ENCODE measurements at places on chromosomes 7 and 10.

DNA sequence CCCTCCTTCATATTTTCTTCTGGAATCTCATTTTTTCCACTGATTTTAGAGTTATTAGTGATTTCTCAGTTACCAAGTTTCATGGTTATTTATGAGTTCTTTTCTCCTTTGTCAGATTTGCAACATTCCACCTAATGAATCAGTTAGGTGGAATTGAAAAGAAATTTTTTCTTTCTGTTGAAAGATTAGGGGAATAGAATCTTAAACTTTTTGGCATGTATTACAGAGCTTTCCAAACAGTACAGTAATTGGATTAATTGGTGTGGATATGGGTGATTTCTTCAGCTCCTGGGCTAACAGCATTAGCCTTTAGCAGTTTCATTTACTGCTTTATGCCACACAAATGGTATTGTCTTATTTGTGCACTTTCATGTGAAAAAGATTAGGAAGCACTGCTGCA, 17.0 kb downstream of the STAM start:
- DNase-seq = no peak

DNA sequence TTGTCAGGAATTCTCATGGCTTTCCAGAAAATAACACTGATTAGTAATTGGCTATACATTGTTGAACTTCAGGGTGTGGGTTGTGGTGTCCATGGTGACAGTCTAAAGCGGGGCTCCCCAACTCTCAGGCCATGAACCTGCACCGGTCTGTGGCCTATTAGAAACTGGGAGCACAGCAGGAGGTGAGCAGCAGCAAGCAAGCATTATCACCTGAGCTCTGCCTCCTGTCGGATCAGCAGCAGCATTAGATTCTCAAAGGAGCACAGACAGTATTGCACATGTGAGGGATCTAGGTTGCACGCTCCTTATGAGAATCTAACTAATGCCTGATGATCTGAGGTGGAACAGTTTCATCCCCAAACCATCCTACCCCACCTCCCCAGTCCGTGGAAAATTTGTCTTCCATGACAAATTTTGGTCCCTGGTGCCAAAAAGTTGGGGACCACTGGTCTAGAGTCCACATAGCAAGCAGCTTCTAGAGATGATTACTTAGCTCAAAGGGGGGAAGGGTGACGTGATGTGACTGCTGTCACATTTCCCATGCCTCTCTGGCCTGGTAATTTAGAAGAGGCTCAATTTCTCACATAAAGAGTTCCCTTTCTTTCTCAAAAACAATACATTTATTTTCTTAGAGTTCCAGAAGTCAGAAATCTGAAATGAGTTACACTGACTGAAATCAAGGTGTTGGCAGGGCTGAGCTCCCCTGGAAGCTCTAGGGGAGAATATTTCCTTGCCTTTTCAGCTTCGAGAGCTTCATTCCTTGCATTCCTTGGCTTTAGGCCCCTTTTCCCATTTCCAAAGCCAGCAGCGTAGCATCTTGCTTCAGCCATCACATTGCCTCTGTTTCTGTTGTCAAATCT, 17.6 kb upstream of the FAM221A start:
- DNase-seq = no peak

GRCh38 chr7:16603633-16604032, 41.9 kb downstream of the ANKMY2 start:
- no peak for DNase-seq

DNA sequence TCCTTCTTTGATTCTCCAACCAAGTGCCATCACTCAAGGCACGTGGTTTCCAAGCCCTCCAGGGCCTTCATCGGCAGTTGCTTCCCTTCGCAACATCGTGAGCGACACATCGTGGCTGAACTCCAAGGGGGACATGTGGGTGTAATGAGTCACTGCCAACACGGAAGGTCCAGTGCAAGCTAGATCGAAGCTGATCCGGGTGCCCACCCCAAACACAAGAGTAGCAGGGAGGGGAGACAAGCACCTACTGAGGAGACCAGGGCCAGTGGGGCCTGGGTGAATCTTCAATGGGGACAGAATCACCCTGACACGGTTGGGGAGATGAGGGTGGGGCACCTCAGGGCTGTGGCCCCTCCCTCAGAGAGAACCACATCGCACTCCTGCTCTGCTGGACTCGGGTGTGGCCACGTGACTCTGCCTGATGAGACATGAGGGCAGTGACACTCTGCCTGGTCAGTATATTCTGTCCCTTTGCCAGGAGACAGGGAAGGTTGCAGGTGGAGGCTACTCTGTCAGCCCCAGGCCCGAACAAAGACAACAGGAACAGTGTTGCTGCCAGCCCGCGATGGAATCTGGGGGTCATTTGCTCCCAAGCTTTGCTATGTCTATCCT, 36.8 kb upstream of the HSPA12A start:
- DNase-seq = no peak

DNA sequence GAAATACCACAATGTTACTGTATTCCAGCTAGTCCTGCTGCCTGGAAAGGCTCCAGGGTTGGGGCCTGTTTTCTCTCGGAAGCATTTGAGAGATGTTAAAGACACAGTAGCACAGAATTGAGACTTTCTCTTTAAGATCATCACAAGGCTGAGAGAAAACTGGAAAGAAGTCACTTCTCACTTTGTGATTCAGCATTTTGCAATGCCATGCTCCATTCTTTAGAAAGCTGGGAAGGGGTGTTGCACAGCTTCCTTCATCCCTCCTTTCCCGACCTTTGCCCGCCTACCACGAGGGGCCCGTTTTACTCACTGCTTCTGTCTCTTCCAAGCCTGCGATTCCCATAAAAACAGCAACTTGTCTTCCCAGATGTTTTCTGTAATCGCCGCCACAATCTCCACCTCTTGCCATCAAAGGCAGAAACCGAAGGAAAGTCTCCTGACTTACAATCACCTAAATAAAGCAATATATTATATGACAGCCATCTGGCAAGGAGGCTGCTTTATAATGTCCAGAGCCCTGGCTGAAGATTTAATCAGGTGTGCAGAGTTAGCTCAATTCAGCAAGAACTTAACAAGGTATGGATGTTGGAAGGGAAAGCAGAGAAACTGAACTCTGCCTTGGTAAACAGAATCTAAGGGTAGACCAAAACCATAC, 18.9 kb downstream of the NOD1 start:
- DNase-seq = no peak

- DNase-seq = no peak
Measured at GRCh38 chr10:13716081-13717071, 129.6 kb downstream of the PRPF18 start.

DNA sequence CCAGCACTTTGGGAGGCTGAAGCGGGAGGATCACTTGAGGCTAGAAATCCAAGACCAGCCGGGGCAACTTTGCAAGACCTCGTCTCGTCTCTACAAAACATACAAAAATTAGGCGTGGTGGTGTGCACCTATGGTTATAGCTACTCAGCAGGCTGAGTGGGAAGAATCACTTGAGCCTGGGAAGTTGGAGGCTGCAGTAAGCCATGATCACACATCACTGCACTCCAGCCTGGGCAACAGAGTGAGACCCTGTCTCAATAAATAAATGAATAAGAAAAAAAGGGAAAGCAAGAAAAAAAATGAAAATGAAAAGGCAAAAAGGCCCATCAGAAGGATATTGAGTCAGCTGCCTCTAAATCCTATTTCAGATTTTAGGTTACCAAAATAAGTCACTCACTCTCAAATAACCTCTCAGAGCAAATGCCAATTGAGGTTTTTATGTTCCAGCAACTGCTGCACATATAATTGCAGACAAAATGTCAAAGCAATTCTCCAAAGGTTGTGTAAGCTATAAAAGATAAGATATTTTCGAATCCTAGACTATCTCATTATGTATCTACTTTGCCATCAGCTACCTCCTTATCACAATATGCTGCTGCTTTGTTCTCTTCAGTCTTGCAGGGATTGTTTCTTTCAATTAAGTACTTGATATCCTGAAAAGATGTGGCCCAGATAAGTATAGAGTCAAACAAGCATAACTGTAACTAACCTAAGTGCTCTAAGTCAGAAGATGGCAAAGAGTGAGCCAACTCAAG, 4.7 kb downstream of the BAZ1B start:
- DNase-seq = peak; percentile 10

DNA sequence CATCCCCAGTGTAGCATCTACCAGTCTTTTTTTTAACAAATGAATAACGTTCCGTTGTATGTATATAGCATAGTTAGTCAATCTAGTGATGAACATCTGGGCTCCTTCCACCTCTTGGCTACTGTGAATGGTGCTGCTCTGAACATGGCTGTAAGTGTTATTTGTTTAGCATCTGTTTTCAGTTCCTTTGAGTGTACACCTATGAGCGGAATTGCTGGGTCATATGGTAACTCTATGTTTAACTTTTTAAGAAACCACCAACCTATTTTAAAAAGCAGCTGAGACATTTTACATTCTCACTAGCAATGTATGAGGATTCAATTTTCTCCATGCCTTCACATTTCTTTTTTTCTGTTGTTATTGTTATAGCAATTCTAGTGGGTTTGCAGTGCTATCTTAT, 178.2 kb downstream of the DNAJC1 start:
- no peak for DNase-seq

GRCh38 chr10:101007099-101007711, 7.6 kb downstream of the LZTS2 start:
- DNase-seq = no peak

DNA sequence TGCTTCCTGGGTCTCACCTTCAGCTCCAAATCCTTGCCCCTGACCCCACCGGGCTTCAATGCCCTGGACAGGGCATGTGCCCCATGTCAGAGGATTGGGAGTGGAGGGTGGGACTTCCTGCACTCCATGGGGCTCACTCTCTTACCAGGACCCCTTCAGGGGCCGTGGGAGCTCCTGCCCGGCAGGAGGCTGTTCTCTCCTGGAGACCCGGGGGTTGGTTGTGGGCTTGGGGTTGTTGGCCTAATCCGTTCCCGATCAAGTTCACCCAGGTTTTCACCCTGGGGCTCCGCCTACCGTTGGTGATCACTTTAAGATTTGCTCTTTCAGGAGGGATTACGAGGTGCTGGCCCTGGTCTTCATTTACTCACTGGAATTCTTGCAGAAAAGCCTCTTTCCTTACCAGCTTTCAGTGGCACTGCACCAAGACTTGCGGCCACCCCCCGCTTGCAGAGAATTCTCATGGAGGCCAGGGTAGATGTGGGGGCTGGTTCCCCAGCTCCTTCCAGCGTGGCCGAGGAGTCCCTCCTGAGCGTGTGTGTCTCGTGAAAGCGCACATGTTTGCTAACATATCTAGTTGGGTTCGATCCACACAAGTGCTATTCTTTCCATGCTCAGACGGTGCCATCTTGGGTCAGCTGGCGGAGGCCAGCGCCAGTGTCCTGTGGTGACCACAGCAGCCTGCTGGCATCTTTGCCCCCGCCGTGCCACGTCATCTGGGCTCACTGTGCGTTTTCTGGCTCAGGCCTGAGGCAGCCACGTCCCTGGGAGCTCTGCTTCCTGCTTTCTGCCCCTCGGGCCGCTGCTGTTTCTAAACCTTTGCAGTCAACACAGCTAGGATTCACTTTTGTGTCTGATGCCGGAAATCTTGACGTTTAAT, 15.6 kb downstream of the PWWP2B start:
- no peak for DNase-seq

GRCh38 chr10:77827366-77827765, 99.2 kb downstream of the DLG5 start:
- DNase-seq = no peak

GRCh38 chr10:101848894-101849351, 5.3 kb upstream of the KCNIP2 start:
- DNase-seq = no peak

DNA sequence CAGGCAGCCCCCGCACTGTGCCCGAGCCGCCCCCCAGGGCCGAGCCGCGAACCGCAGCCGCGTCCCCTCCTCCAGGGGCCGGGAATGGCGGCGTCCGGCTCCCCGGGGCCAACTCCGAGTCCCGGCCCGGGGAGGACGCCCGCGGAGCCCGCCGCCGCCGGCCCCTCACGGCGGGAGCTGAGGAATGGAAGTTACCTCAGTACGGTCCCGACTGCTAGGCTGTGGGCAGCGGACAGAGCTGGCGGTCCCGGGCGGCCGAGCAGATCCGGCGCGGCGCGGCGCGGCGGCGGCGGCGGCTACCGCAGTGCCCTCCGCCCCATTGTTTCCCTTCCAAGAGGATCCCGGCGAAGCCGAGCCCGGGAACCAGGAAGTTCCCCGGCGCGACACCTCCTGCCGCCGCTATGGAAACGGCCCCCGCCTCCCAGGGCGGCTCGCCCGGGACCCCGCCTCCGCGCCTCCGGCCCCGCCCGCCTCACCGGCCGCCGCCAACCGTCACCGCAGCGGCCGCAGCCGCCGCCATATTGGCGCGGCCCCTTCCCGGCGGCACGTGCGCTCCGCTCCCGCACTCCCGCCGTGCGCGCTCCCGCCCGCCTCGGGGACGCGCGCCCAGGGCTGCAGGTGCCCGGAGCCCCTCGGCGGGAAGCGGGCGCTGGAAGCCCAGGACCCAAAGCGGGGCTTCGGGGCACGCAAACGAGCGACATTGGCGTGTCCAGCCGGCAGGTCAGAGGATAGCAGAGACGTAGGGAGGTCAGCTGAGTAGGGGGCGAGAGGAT, at the start of gene USP6NL:
Gene USP6NL (minus strand): TSS at position 403 of the 773 bp plus-strand sequence. CDS start 14,016 bp downstream, outside the sequence.
- DNase-seq = peak; percentile 86

- DNase-seq = no peak
Measured at GRCh38 chr10:12531305-12532220, 182.2 kb downstream of the CAMK1D start.

DNA sequence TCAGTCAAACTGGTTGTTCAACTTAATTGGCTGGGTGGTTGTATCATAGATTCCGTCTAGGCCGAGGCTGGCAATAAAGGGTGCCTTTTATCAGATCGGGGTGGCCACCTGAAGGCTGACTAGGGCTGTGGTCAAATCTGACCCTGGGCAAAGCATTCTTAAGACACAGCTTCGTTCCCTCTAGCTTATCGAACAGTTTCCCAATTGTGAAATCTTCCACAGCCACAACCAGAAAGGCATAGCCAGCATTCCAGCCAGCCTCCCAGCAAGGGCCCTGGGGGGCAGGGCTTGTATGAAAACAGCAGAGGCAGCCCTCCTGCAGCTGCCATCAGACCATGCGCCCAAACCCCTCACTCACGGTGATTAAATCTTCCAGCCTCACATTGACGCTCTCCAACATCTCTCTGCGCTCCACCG, 42.5 kb upstream of the TMEM213 start:
- no peak for DNase-seq

DNA sequence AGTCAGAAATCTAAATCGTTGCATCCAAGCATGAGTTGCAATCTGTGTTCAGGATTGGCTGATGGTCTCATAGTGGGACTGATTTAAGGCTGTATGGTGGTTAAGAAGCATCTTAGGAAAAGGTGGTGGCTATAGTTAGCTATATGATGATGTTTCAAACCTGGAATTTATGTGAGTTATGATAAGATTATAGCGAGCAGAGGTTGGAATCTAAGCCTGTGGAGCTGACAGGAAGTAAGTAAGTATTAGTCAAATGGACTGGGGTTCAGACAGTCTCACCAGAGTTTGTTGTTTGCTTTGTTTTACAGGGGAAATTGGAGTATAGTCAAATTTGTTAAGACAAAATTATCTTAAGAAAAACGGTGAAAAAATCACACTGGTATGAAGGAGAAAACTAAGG, 56.7 kb downstream of the ANKRD7 start:
- DNase-seq = no peak

GRCh38 chr7:18808026-18808425, 309.4 kb downstream of the TWIST1 start:
- DNase-seq = no peak

DNA sequence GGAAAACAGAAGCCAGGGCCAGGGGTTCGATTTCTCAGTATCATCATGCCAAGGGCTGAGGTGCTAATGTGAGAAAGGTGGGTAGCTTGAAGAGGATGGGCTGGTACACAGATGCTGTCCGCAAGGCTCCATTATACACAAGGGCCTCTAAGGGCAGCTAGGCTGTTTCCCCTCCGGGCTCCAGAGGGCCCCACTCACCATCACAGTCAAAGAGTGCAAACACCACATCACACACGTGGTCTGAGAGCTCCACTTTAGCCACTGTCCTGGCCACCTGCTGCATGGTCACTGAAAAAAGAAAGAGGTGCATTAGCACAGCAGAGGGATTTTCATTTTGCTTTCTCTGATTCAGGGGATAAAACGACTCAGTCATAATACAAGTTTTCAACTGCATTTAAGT, 20.9 kb upstream of the DNAJB12 start:
- peak; percentile 19 for DNase-seq

Data from erythroblast (primary cell).